ENCODE measurements at places on chromosomes 3 and 15.

- DNase-seq: peak; percentile 1
These were observed 87.0 kb downstream of the CFAP44 start for GRCh38 chr3:113354307-113354706.

DNA sequence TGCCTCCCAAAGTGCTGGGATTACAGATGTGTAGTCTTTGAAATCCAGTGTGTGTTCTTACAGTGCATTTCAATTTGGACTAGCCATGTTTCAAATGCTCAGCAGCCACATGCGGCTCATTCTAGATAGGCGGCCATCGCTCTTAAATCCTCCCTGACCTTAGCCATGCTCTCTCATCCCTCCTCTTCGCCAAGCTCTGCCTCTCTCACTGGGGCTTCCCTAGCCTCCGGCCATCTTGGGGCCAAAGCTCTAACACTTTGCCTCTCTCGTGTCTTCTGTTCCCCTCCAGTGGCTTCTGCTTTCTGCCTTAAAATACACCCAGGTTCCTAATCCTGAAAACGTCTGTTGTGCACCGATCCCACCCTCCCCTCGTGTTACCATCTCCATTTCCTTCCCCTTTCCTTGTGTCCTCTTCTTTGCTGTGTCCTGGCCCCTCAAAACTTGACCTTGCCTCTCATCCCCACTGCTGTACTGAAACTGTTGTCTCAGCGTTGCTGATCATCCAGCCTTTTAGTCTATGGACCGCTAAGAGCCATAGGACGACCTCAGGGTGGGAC, 1.4 kb upstream of the GHRL start:
- no peak for DNase-seq

GRCh38 chr3:12982619-12983101, 90.6 kb downstream of the IQSEC1 start:
- no peak for DNase-seq

GRCh38 chr3:13202744-13203397, 129.6 kb upstream of the IQSEC1 start:
- DNase-seq: no peak

- no peak for DNase-seq
These were observed 1.4 kb downstream of the B4GALT4 start for GRCh38 chr3:119239206-119239820.

DNA sequence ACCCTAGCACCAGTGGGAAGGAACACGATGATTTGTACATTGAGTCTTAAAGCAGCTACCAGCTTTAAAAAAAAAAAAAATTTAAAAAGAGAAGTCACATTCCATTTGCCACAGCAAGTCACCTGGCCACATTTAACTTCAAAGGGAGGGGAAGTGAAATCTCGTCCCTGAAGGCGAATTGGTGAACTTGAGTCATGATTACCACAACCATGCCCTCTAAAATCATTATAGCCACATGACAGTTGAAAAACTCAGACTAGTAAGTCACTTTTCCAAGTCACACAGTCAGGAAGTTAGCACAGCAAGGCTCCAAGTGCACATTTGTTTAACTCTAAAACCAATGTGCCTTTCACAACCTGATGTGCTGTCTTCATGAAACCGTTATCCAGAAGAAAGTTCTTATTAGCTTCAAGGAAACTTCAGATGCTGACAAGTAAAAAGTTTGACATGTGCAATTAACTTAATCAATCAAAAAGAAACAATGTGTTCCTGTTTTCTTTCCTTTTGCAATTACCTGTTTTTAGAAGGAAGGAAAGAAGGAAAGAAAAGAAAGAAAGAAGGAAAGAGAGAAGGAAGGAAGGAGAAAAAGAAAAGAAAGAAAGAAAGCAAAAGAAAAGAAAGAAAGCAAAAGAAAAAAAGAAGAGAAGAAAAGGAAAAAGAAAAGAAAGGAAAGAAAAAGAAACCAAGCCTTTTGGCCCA, 8.3 kb upstream of the THSD4 start:
- no peak for DNase-seq

DNA sequence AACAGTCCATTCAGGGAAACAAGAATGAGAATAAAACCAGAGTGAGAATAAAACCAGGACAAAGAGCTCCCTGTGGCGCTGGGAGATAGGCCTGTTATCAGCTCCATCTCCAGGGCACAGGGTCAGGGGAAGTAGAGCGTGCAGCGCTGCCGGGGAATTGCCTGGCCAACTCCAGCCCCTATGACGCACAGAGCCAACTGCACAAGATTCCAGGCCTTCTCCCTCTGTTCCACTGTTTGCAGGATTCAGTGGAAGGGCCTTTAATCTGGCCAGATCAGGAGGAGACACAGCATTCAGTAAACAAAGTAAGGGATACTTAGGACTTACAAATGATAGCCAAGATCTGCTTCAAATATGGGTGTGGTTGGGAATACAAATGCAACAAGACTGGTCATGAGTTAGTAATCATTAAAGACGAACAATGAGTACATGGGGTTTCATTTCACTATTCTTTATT, 49.4 kb downstream of the ITGB5 start:
- DNase-seq: no peak

DNA sequence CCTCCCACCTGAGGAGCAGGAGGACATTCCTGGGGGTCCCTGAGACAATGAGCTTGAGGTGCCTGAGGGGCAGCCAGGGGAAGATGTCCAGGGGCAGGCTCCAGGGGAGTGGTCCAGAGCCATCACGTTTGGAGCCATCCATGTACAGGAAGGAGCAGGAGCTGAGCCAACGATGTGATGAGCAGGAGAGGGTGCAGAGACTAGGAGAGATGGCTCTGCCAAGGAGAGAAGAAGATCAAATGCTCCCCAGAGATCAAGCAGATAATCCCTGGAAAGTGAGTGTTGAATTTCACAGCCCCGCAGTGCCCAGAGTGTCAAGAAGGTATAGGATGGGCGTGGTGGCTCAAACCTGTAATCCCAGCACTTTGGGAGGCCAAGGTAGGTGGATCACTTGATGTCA, 97.8 kb upstream of the HERC1 start:
- DNase-seq: no peak

- no peak for DNase-seq
These were observed 2.1 kb downstream of the SCN5A start for GRCh38 chr3:38647217-38647970.

All from fibroblast of skin of left biceps (primary cell).